ENCODE measurements at places on chromosomes 1 and 21. TPM values are rescaled to one million over a fixed set of nuclear protein-coding genes. Genes with fewer than 3 reads are reported as not detected.

Gene CELA3A
- not detected for total RNA-seq

DNA sequence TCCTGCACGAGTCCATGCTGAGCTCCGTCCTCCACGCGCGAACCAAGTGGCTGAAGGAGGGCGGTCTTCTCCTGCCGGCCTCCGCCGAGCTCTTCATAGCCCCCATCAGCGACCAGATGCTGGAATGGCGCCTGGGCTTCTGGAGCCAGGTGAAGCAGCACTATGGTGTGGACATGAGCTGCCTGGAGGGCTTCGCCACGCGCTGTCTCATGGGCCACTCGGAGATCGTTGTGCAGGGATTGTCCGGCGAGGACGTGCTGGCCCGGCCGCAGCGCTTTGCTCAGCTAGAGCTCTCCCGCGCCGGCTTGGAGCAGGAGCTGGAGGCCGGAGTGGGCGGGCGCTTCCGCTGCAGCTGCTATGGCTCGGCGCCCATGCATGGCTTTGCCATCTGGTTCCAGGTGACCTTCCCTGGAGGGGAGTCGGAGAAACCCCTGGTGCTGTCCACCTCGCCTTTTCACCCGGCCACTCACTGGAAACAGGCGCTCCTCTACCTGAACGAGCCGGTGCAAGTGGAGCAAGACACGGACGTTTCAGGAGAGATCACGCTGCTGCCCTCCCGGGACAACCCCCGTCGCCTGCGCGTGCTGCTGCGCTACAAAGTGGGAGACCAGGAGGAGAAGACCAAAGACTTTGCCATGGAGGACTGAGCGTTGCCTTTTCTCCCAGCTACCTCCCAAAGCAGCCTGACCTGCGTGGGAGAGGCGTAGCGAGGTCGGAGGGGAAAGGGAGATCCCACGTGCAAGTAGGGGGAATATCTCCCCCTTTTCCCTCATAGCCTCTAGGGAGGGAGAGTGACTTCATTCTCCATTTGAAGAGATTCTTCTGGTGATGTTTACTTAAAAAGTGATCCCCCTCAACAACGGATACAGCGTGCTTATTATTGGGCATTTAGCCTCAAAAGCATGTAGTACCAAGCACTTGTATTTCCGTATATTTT, 991 bp downstream of the PRMT6 start:
- peak; percentile 72 for DNase-seq

GRCh38 chr1:39165049-39165448, 39.4 kb upstream of the MACF1 start:
- no peak for DNase-seq

Gene IL24
- 0.11 TPM for total RNA-seq

Gene ADORA3
- not detected for total RNA-seq

DNA sequence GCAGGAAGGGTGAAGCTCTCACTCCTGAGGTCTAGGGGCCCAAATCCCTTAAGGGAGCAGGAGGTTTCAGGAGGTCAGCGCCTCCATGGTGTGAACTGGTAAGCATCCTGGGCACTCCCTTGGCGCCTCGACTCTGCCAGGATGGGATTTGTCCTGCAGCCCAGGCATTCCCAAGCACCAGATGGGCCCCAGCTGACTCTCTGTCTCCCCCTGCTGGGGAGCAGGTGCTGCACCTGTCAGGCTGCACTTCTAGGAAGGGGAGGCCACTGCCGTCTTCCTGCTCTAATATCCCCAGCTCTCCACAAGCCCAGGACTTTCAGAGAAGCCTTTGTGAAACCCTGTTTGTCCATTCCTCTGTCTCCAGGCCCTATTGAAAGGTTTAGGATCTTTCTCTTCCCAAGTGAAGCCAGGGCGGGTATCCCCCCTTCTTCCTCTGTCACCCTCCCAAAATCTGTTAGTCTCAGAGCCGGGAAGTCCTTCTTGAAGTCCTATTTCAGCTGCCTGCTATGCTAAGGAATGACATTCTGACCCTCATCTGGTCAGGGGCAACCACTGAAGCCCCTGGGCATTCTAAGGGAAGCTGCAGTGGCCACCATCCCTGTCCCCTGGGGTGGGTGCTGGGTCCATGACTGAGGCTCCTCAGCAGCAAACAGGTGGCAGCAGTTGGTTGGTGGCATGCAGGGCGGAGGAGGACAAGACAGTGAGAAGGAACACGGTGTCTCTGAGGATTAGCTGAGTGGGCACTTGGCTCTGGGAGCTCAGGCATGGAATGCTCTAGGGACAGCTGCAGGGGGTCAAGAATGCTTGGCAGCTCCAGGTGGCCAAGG, 3.2 kb downstream of the MYBPH start:
- DNase-seq, result peak; percentile 76

DNA sequence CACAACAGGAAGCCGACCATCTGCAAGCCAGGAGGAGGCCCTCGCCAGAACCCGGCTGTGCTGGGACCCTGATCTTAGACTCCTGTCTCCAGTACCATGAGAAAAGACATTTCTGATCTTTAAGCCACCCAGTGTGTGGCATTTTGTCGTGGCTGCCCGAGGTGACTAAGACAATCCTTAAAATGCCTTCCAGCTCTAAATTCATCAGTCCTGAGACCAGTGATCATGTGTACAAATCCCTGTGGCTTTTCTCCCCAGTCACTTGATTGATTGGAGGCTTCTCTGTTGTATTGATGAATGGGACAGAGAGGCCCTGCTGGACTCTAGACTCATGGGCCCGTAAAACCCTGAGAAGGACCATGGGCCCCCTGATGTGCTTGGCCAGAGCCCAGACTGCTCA, 36.1 kb downstream of the B3GALT5 start:
- no peak for DNase-seq

GRCh38 chr1:165152727-165153126, 203.8 kb downstream of the LMX1A start:
- DNase-seq, result peak; percentile 35

DNA sequence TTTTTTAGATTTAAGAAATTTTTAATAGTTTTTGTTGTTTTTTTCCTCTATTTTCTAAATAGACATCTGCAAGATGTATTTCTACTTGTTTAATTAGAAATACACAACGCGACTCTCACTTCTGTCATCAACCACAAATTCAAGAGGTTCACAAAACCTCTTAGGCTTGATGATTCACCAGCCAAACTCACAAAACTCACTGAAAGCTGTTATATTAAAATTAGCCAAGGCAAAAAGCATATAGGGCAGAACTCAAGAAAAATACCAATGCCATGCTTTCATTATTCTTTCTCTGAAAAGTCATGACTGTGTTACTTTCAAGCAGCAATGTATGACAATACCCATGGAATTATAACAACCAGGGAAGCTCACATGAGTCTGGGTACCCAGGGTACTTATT, 487.0 kb upstream of the RGS18 start:
- DNase-seq, result peak; percentile 3

- DNase-seq, result no peak
Observed at GRCh38 chr1:201495551-201496295, 11.2 kb downstream of the CSRP1 start.

DNA sequence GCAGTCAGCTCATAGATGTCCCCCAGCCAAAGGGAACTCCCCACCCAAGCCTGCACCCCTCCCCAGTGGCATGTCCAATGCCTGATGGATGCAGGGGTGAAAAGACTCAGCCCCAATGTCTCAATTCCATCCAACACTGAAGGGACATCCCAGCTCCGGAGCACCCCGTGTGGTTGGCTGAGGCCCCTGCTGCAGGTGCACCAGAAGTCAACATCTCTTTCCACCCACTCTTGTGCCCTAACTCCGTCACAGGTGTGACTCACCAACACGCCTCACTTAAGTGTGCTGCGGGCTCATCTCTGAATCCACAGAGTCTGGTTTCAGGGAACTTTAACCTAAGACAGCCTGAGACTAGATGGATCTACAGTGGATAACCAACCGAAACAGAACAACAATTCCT, 40.9 kb upstream of the ZBTB18 start:
- DNase-seq, result peak; percentile 59

DNA sequence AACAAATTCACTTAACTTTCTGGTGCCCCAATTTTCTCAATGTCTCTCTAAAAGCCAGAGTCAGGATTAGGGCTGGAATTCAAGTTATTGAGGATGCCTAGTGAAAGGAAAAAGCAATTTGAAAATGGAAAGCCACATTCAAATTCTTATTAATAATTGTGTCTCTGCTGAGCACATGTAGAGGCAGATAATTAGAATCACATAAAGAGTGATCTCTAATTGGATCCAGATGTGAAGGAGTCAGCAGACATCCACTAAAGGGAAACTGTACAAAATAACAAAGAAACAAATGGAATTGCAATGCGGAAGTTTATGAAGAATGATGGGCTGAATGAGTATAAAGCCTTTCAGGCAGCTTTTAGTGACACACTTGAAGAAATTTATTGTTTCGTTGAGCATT, 482.6 kb downstream of the TTLL7 start:
- no peak for DNase-seq

DNA sequence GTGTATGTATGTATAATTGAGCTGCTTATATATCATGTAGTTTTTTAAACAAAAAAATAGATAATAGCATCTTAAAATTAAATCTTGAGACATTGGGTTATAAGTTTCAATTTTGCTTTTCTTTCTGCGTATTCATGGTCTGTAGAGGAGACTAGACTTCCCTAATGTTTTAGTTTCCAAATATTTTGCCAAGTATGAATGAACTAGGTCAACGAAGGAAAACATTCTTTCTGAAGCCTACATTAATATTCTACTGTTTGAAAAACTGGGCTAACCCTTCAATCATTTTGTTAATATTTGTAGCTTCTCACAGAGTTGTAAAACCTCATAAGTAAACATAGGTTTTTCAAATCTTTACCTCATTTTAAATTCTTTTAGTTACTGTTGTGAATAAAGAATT, 592.7 kb downstream of the USP25 start:
- DNase-seq, result no peak

GRCh38 chr1:208640295-208640694, 396.1 kb upstream of the PLXNA2 start:
- DNase-seq, result no peak

GRCh38 chr1:4699376-4700301, 45.2 kb downstream of the AJAP1 start:
- no peak for DNase-seq

Gene FLG2
- not detected for total RNA-seq

DNA sequence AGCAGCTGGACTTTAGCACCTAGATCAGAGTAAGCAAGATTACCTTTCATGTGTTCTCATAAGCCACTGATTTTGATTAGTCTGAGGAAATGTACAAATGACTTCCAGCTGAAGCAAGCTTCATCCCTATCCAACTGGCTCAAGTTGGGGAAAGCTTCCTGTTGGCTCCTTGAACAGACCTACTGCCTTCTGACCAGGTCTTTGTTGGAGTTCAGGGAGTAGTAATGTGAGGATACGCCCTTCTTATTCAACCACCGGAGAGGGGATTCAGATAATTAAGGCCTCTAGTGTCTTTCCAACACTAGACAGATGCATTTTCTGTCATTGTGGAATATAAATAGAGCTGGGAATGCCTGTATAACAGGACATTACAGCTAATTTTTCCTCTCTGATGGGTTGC, 268.9 kb downstream of the TGFB2 start:
- DNase-seq, result no peak
